ENCODE measurements at places on chromosomes 16 and 17.
A peak's percentile ranks its signal among the peaks of the same experiment; 100 is the strongest.

DNA sequence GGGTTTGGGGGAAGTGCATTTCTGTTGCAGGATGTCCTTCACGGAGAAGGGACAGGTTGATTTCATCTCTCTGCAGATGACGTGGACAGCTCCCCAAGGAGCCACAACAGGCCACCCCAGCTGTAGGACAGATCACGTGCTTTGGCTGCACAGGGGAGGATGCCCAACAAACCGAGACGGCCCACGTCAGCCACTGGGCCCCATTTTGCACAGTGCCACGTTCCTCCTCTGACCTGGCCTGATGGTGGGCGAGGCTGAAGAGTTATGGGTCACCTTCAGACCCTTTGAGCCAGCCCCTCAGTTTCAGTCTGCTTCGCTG, 9.0 kb upstream of the RHBDL3 start:
- DNase-seq: no peak

- DNase-seq: no peak
Observed at GRCh38 chr17:77490361-77491183, 349.8 kb downstream of the SEC14L1 start.

GRCh38 chr17:32452281-32452680, 8.0 kb downstream of the PSMD11 start:
- DNase-seq: no peak

DNA sequence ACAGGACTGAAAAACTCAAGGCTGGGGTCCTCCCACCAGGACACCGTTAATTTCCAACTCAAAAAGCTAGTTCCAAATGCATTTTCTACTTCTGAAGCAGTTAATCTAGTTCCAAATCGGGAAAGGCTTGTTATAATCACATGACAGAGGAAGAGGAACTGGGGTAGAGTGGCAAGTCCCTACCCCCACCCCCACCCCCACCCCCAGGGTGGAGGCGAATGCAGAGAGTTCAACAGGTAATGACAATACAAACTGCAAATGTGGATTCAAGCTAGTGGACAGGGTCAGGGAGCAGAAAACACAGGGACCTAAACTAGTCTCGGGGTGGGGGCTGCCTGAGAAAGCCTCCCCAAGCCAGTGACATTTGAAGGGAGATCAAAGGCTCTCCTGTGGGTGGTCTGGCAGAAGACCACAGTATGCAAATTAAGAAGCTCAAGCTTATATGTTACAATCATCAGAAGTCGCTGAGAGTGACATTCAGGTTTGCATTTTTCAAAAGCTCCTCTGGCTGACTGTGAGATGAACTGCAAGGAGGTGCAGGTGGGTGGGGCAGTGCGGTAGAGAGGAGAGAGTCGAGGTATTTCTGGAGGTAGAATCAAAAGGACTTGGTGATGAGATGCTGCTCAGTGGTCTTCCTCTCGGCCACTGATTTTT, 56.4 kb upstream of the SLC25A19 start:
- DNase-seq: peak; percentile 55

DNA sequence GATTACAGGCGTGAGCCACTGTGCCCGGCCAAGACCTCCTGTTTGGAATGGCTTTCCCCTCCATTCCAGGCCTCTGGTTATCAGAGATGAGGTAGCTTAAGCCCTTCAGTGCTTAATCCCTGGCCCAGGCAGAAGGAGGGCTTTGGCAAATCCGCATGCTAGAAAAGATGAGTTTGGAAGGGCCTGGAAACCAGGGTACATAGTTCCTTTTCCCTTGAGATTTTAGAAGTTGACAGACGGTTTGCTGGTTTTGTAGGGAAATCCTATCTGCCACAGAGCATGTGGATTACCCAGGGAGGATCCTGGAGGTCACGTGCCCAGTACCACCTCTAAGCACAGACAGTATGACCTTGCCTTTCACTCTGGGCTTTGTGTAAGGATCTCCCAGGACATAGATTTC, 114.7 kb upstream of the CACNG3 start:
- no peak for DNase-seq

DNA sequence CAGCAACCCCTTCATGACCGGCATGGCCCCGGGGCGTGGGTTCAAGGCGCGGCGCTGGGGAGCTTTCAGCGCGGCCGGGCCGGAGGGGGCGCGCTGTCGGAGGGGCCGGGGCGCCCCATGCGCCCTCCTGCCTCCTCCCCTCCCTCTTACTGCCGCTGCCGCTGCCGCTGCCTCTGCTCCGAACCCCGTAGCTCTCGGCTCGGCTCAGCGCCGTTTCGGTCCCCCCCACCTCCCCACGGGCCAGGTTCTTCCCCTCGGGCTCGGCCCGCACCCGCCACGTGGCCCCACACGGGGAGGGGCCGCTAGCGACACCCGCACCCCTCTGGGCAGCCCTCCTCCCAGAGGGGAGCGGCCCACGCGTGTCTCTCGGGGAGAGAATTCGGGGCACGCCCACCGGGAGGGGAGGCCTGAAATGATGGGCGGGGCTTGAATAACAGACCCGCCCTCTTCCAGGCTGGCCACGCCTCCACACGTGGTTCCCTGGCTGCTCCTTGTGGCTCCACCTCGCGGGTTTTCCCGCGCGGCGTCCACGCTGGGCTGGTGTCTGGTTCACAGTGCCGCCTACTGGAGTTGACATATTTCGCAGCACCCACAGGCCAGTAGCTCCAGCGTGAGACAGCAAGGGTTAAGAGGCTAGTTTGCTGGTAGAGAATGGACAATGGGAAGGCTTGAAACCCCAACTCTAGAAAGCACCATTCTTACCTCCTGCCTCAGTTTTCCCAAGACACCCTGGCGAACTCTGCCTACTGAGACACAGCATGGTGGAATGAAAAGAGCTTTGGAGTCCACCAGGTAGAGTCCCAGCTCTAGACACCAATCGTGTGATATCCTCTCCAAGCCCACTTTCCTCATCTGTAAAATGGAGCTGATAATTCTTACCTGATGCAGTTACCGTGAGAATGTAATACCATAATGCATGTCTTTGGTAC, at the start of gene KCNH4:
KCNH4 (minus strand) TSS at position 221 of the 929 bp plus-strand sequence; CDS start at position 24, 197 bp downstream.
- peak; percentile 96 for DNase-seq

DNA sequence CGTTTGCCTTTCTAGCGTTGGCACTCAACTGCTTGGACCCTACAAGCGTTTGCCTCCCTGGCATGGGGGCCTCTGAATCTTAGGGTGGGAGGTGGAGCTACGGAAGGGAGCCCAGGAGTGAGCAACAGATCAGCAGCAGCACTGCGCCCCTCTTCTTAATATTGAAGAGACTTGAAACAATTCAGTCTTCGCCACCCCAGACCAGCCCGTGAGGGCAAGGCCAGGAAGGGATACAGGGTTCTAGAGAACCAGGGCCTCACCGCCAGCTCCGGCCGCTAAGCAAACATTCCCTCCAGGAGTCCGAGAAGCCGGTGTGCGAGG, 1.5 kb upstream of the GPRC5C start:
- no peak for DNase-seq

GRCh38 chr17:72618001-72618509, 474.4 kb downstream of the SLC39A11 start:
- no peak for DNase-seq

- DNase-seq: no peak
Observed at GRCh38 chr17:27989046-27989445, 53.4 kb upstream of the NLK start.

- peak; percentile 76 for DNase-seq
Observed at GRCh38 chr16:28277537-28278388, 14.6 kb upstream of the SBK1 start.

GRCh38 chr16:85872734-85873133, 26.2 kb upstream of the IRF8 start:
- peak; percentile 71 for DNase-seq

GRCh38 chr17:41734139-41734948, at the start of gene HAP1:
Gene HAP1 (minus strand): TSS chr17:41734643. CDS start chr17:41734634, 9 bp downstream.
- DNase-seq: no peak

DNA sequence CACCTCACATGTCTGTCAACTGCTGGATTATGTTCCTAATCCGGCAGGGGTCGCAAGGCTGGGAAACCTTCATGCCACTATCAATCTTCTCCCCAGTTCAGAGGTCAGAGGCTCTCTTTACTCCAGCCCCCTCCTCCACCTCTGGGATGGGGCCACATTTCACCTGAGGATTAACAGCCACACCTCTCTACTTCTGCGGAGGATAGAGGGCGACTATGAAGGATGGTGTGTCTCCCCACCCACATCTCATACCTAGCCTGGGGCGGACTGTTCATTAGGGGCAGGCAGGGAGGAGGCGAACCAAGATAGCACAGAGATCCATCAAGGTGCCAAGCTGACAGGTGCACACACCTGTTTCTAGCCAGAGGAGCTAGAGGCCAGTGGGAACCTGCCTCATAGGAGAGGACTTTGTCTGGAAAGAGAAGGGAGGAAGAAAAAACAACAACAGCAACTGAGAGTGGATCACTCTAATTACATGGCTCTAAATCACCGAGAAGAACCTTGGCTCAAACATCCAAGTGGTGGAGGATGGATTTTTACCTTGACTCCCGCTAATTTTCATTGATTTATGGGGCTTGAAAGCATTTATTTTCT, 41.9 kb upstream of the SKAP1 start:
- no peak for DNase-seq

DNA sequence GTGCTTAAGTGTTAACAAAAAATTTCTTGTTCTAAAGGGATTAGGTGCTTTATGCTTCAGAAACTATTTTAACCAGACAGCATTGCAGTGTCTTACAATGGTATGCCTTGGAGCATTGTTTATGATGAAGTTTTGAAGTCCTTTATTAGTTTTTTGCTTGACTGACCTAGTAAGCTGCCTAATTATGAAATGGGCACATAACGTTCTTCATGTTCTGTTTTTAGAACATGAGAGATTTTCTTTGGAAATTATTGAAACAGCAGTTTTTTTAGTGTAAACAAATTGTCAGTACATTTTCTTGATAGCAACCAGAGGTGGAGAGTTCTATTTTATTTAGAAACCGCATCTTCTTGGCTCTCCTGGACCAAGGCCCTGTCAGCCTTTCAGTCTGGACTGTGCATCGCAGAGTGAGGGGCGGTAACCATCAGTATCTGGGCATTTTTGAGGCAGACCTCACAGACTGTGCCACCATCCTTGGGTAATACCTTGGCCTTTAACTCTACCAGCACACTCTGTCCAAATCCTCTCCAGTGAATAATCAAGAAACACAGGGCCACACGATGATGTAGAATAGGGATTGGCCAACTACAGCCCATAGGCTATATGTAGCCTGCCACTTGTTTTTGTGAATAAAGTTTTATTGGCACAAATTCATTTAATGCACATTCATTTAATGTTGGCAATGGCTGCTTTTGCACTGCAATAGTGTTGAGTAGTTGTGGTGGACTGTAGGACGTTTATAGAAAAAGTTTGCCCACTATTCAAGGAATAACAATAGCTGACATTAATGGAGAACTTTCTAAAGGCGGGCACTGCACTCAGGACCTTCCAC, 81.1 kb downstream of the VPS35L start:
- no peak for DNase-seq

DNA sequence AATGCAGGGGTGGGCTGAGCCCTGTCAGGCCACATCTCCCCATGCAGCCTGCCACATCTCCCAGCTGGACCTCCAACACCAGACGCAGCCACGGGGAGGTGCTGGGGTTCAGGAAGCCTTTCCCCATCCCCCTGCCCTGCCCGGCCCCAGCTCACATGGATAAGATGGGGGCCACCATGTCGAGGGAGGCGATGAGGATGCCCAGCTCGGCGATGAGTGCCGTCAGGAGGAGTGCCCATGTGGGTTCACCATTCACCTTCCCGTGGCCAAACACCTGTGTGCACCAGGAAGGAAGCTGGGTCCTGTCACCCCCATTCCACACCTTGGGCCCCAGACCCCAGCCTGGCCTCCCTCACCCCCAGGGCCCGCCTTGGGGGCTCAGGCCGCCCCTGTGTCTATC, 5.7 kb upstream of the LCAT start:
- no peak for DNase-seq

DNA sequence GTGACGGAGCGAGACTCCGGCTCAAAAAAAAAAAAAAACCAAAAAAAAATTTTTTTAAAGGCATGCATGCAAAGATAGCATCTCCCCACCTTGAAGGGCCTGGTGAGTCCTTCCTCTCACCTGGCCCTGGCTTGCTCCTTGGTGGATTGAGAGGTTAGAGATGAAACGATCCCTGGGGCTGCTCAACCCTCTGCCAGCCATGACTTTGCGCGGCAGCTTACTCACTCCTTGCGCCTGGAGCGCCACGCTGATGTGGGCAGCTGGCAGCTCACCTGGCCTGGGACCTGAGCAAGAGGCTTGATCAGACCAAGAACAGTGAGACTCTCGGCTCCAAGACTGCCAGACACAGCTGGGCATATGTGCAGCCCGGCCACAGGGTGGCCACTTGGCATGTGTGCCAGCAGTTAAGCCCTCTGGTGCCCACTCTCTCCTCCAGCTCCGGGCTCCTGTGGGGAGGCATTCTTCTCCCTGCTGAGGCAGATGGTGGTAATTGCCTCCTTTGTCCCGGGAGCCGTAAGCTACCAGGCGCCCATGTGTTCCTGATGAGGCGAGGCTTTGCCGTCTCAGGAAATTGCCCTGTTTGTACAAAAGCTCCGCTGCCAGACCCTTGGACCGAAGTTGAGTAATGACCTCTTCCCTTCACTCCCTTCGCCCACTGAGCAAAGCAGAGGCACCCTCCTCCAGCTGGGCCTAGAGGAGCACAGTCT, 5.1 kb upstream of the EVPL start:
- no peak for DNase-seq

DNA sequence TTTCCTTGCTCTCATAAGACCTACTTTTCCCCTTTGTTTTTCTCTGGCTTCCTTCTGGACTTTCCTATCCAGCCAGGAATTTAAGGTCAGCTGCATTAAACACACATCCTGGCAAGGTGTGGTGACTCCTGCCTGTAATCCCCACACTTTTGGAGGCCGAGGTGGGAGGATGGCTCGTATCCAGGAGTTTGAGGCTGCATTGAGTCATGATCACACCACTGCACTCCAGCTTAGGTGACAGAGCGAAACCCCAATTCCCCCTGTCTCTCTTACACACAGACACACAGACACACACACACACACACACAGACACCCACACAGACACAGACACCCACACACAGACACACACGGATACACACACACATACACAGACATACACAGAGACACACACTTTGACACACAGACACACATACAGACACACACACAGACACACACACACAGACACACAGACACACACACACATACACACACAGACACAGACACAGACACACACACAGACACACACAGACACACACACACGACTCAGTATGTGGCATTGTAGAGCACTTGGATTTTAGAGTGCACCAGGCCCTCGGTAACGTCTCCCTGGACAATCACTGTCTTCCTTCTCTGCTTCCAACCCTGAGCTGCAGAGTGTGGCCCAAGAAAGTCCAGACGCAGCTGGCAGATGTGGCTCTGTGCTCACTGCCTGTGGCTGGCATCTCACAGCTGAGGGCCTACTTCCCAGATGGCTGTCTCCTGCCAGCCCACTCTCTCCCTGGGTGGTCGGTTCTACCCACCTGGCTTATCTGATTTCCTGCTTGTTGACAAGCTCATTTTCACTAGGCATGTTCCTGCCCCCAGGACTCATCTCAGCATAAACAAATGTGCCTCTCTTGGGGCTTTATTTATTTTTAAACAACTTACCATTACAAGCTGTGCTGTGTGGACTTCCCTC, 39.0 kb downstream of the NLRP1 start:
- DNase-seq: no peak

DNA sequence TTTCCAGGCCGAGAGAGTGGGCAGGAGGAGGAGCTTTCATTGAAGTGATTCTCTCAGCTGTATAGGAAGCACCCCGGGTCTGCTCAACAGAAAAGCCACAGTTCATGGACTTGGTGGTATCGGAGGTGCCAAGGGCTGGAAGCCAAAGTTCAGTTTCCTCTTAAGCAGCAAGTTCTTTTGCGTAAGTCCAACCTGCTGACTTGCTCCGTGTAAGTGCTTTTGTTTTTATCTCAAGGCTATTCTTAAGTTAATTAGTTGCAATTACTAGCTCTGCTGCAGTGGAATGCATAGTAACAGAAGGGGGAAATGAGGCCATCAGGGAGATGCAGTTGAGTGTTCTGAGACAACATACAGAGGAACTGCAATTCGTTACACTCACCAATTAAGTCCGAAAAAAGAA, 44.6 kb downstream of the SMIM36 start:
- no peak for DNase-seq

Measured in inflammatory macrophage treated with lipopolysaccharide for 4 hours (primary cell).